Stimulated activated naive CD4-positive, alpha-beta T cell (primary cell): ENCODE measurements at places on chromosomes 11 and 22.

DNA sequence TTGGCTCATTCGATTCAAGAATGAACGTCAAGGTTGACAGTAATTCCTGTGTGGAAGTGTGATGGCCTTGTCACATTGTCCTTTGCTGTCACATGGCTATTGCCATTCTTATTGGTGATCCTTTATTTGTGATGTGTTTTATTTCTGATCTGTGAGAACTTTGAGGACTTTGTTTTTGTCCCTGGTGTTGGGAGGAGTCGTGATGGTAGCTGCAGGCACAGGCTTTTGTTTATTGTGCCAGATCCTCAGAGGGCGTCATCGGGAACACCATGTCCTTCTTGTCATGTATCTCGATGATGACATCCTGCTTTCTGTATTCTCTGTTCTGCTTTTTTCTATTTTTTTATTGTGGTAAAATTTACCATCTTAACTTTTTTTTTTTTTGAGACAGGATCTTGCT is 5.6 kb downstream of the PICK1 start:
- DNase-seq, result no peak

GRCh38 chr11:117792992-117793391 is 4.0 kb downstream of the DSCAML1 start:
- DNase-seq, result no peak

- DNase-seq, result no peak
Observed at GRCh38 chr11:95545116-95545875, 244.3 kb downstream of the FAM76B start.

- no peak for DNase-seq
Observed at GRCh38 chr11:63014408-63015055, 1.1 kb downstream of the SLC22A8 start.

DNA sequence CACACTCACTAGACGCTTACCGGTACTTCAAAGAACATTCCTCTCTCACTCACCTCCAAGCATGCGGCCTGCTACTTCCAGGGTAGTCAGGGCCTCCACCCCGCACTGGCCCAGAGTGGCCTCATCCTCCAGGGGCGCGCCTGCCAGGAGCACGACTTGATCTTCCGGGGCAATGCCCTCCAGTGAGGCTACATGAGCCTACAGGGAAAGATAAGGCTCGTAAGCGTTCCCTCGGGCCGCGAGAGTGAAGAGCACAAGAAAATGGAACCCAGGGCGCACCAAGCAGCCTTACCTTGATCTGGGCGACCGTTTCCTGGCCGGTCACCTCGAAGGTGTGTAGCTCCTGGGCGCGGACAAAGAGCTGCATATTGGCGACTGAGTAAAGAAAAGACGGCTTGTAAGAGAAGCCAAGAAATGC is 478 bp downstream of the FAU start:
- no peak for DNase-seq

GRCh38 chr22:24289741-24290163 is 19.1 kb downstream of the SPECC1L start:
- no peak for DNase-seq

DNA sequence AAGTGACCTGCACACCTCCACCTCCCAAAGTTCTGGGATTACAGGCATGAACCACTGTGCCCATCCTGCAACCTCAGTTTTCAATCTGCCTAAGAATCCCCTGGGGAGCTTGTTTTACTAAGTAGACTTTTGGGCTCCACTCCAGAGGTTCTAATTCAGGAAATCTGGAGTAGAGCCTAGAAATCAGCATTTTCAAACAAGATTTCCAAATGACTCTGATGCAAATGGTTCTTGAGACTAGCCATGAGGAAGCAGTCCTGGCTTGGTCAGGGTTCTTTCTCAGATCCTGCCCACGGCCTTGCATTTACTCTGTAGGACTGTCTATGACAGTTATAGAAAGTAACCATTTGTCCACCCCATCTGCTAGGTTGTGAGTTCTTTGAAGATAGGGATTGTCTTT is 1.6 kb upstream of the KCNE3 start:
- no peak for DNase-seq

GRCh38 chr11:31645747-31646146 is 136.2 kb downstream of the ELP4 start:
- DNase-seq, result no peak

DNA sequence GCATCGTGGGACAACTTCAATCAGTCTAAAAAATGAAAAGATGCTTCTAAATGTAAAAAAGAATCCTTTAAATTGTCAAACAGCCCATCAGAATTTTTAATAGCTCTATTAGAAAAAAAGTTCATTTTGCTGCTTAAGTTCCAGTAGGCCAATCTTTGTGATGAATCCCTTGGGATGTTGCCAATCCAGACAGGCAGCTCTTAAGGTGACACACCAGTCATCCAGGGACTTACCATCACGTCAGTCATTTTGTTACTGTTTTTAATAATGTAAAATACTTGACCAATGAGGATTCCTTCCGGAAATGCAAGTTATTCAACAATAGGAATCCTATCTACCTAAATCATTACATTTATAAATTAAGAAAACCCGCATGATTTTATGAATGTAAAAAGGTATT is 47.8 kb upstream of the TMEM45B start:
- DNase-seq, result no peak

DNA sequence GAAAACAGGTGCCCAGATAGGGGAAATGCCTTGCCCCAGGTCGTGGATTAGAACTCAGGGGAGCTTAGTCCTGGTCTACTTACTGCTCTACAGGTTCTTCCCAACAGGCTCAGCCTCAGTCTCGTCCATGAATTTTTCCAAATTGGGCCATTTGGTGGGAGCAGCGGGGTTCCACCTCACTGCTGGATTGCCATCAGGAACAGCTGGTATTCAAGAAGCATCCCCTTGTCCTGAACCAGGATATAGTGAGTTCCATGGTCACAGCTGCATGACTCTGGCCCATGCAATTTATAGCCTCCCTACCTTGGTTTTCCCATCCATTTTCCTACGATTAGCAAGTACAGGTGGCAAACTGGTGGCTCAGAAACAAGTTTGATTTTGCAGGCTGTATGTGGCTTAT is 6.6 kb upstream of the UBE2L6 start:
- no peak for DNase-seq

DNA sequence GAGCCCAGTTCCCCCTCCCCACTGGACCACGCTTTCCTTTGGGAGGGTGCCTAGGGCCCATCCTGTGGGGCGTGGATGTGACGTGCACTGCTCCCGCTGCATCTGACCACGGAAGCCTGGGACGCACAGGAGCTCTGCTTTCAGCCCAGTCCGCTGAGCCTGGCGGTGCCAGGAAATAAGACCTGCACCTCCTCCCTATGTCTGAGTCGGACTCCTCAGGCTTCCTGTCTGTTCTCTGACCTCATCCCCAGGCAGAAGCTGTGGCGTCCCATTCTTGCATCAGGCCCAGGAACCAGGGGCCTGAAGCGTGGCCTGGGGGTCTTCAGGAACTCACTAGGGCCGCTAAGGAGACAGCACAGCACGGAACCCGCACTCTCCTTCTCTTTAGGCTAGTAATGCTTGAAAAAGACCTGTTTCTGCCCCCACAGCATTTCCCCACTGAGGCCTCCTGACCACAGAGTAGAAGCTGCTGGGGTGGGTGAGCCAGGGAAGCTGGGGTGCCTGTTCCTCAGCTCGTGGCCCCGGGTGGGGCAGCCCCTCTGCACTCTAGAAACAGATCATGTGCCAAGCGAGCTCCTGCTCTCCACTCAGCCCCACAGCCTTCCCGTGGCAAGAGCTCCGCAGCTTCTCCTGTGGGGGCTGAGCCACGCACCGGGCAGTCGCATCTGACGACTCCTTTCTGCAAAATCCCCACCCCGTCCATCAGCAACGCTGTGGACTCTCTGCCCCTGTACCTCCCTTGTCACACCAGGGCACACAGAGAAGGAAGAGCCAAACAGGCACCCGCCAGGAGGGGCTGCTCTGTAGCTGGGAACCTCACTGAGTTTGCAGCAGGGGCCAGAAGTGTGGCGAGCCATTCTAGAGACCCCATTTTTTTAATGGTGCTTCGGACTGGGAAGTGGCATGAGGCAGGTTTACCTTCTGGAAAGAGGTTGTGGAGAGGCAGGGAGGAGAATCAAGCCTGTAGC is 22.6 kb downstream of the MOV10L1 start:
- DNase-seq, result no peak
